ENCODE measurements at places on chromosomes 6 and 20.
A peak's percentile ranks its signal among the peaks of the same experiment; 100 is the strongest.

- DNase-seq = no peak
Measured at GRCh38 chr6:169780571-169781091, 29.2 kb downstream of the ERMARD start.

DNA sequence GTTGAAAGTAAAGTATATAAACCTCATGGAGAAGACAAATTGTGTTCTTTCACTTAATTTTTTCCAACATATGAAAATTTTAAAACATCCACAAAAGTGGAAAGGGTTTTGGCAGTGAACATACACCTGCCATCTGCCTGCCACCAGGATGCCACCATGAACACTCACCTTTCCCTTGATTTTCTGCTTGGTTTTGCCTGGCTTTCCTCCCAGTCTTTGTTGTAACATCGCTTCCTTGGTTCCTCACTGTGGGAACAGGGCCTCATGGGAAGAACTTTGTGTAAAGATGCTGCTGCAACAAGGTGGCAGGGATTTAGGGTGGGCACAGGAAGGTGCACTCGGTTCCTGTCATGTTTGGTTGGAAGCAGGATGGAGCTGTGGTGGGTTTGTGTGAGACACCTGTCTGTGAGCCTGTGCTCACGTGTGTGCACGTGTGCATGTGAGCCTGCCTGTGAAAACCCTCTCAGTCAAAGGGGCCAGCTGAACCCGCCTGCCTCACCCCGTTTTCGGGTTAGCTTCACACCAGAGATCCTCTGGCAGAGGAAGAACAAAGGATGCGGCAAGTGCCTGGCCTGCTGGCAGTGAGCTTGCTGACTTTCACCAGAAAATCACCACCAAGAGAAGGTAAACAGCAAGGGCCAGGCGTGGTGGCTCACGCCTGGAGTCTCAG is 11.0 kb upstream of the RBM38 start:
- no peak for DNase-seq

GRCh38 chr6:139539852-139540251 is 165.4 kb upstream of the CITED2 start:
- DNase-seq = no peak

DNA sequence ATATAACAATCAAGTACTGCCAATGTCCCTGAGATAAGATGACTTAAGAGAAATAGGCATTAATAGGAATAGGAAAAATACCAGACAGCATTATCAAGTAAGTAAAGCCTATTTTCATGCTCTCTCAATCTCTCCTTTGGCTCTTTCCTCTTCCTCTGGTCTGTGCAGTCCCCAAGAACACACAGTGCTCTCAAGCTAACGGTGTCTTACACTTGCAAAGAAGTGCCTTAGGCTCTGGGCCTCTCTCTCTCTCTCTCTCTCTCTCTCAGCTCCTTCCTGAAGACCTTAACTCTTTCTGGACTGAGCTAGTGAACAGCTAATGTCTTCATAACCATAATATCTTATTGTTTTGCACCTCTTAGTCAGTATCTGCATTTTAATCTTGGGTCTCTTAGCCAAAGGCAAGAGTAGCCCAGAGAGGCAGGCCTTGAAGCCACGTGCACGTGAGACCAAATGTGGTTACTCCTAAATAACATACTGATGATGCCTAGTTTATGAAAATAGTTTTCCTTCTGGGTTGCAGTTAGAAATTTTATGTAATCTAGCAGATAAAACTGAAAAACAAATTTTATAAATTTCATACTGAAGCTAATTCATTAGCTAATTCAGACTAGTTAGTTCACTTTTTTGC is 70.8 kb downstream of the TPD52L1 start:
- no peak for DNase-seq

GRCh38 chr6:169589293-169589692 is 112.5 kb downstream of the WDR27 start:
- no peak for DNase-seq

DNA sequence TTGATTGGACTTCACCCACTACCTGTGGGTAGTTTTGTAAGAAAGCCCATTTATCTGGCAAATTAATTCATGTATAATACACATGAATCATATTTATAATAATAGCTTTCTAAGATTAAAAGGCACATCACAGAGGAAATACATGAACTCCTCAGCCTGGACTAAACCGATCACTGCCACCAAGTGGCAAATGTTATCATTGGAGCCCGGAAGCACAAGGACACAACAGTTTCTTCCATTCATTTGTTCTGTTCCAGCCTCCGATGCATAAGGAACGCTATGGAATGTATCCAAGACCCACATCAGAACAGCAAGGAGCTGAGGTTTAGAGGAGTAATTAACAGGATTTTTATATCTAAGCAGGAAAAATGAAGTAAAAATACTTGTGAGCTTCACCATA is 13.9 kb upstream of the IPCEF1 start:
- peak; percentile 42 for DNase-seq

- peak; percentile 91 for DNase-seq
Measured at GRCh38 chr6:37239950-37240713, 17.4 kb upstream of the TBC1D22B start.

DNA sequence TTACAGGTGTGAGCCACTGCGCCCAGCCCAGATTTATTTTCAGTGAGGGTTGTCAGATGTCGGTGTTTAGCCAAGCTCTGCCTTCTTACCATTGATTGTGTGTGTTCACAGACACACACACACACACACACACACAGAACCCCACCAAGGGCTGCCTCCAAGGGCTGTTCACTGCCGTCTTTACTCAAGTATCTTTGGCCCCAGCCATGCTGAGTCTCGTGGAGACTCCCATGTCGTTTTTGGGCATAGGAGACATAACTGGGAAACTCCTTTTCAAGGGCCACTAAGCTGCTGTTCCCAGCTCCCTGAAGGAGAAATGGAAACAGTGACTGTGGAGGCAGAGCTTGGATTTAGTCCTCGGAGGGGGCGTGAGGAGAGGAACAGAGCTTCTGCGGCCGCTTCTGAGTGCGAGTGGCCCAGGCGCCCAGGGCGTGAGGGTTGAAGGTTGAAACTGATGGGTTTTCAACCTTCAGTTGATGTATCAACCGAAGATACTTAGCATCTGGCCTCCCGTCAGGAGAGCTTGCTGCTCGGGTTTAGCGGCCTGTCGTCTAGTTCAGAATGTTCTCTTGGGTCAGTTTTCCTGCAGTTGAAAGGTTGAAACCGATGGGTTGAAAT is 243.6 kb downstream of the TTLL2 start:
- DNase-seq = no peak

DNA sequence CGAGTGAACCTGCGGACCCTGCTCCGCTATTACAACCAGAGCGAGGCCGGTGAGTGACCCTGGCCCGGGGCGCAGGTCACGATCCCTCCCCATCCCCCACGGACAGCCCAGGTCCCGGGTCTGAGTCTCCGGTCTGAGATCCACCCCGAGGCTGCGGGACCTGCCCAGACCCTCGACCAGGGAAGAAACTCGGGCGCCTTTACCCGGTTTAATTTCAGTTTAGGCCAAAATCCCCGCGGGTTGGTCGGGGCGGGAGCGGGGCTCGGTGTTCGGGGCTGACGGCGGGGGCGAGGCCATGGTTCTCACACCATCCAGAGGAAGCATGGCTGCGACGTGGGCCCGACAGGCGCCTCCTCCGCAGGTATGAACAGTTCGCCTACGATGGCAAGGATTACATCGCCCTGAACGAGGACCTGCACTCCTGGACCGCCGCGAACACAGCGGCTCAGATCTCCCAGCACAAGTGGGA is 46.9 kb upstream of the TRIM26 start:
- DNase-seq = peak; percentile 8

DNA sequence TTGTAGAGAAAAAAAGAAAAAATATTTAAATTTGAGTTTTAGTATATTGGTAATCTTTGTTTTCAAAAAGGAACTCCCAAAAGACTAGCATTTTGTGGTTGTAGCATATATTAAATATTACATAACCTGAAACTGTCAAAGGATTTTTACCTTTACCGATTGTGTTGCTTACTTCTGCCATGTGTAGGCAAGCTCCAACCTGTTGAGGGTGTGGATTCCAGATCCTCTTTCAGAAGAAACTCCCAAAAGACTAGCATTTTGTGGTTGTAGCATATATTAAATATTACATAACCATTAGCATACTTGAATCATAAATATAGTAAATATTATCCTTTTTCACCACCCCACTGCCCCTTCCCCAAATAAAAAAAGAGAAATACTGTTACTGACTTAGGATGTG is 3.2 kb downstream of the DSE start:
- no peak for DNase-seq

- DNase-seq = no peak
Measured at GRCh38 chr20:16115911-16116552, 457.2 kb downstream of the KIF16B start.

GRCh38 chr6:30071081-30071818 is 4.3 kb downstream of the PPP1R11 start:
- DNase-seq = no peak

DNA sequence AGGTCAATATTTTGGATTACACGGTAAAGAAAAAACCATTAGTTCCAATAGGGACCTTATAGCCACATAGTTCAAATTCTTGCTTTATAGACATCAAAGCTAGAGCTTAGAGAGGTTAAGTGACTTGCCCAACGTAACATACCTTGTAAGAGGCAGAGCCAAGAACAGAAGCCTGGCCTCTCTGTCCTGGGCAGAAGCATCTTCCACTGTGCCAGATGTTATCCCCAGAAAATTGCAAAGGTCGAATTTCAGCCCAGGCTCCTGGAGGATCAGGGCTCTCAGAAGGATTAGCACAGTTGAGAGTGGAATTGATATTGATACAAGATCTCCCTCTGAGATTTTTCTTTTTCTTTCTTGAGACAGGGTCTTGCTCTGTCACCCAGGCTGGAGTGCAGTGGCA is 6.1 kb downstream of the SMIM28 start:
- DNase-seq = no peak

- DNase-seq = no peak
Measured at GRCh38 chr6:168908166-168908565, 345.5 kb downstream of the THBS2 start.

- DNase-seq = peak; percentile 27
Measured at GRCh38 chr6:37311741-37312473, 41.9 kb upstream of the RNF8 start.

DNA sequence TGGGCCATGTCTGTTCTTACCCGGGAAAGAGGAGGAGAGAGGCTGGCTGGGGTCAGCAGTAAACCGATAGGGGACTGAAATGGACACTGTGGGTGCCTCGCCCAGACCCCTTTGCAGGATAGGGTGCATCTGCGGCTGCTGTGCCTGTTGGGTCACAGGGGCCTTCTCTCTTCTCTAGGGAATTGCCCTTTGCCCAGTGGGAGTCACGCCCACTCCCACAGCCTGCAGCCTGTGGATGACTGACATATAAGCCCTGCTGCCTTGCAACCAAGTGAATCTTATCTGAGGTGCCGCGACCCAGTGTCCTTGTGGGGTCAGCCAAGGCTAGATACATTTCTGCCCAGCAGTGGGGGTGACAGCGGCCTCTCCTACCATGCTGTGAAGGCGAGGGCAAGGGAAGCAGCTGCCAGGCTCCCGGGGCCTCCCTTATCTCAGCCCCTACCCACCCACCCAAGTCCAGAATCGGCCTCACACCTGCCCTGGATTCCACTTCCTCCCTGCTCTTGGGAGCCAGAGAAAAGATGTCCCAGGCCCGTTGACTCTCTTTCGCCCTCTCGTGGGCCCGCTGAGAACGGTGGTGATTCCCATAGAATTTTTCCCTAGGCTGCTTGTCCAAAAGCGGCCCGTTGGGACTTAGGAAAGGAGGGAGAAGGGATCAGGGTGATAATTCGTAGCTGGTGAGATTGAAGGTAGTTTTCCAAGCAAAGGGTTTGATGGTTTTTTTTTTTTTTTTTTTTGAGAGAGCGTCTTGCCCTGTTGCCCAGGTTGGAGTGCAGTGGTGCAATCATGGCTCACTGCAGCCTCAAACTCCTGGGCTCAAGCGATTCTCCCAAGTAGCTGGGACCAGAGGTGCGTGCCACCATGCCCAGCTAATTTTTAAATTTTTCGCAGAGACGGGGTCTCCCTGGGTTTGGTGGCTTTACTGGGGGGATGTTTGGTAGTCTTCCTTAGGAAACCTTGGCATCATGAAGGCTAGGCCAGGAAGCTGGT is 76.4 kb upstream of the RNF24 start:
- DNase-seq = peak; percentile 71

- peak; percentile 67 for DNase-seq
Measured at GRCh38 chr6:31831350-31832215, 4.0 kb downstream of the HSPA1B start.

- DNase-seq = no peak
Measured at GRCh38 chr6:33756211-33756954, 9.7 kb upstream of the IP6K3 start.

DNA sequence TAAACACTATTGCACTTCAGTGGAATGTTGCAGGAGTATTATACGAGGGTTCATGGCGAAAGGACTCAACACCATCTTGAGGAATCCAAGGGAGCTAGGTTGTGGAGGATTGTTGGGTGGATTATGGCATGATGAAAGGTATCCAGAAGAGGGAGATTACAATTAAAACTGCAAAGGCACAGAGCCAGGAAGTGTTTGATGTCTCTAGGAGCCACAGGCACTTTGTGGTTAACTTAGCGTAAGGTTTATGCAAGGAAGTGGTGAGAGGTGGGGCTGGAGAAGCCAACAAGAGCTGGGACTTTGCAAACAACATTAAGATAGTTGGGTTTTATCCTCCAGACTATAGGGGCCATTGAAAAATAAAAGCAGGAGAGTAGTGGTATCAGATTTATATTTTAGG is 86.6 kb upstream of the TPD52L1 start:
- DNase-seq = peak; percentile 53

GRCh38 chr20:14197097-14197496 is 140.3 kb downstream of the FLRT3 start:
- DNase-seq = no peak

- no peak for DNase-seq
Measured at GRCh38 chr6:136826216-136826615, 3.8 kb downstream of the PEX7 start.

DNA sequence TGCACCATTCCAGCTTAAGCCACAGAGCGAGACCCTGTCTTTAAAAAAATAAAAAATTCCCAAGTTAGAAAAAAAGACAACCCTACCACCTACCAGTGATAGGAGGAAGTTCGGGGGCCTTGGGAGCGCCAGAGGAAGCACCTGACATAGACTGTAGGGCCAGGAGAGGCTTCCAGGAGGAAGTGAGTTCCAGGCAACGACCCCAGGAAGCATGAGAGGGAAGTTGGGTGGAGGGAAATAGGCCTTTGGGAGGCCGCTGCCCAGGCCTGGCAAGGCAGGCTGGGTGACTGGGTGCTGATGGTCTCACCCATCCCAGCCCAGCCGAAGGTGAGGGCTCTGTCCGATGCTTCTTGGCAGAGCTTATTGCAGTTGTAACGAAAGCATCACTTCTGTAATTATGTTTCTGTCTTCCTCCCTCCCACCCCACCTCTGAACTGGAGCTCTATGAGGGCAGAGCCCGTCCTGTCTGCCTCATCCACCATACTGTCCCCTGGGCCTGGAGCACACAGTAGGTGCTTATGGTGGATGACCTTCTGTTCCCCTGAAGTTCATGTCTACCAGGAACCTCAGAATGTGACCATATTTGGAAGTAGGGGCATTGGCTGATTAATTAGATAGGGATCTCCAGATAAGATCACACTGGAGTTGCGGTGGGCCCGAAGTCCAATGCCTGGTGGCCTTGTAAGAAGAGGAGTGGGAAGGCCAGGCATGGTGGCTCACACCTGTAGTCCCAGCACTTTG is 54.1 kb downstream of the UBE2V1 start:
- no peak for DNase-seq

- DNase-seq = no peak
Measured at GRCh38 chr6:137472641-137473137, 21.5 kb downstream of the OLIG3 start.

- peak; percentile 35 for DNase-seq
Measured at GRCh38 chr20:1324598-1325172, 4.3 kb downstream of the SDCBP2 start.

Measured in NB4 (cell line).